Effector memory CD4-positive, alpha-beta T cell (primary cell): ENCODE measurements at places on chromosomes 12 and 14.

GRCh38 chr14:65336191-65336591, 76.3 kb upstream of the FUT8 start:
- no peak for DNase-seq

- no peak for DNase-seq
Measured at GRCh38 chr12:120090206-120090605, 26.3 kb downstream of the RAB35 start.

DNA sequence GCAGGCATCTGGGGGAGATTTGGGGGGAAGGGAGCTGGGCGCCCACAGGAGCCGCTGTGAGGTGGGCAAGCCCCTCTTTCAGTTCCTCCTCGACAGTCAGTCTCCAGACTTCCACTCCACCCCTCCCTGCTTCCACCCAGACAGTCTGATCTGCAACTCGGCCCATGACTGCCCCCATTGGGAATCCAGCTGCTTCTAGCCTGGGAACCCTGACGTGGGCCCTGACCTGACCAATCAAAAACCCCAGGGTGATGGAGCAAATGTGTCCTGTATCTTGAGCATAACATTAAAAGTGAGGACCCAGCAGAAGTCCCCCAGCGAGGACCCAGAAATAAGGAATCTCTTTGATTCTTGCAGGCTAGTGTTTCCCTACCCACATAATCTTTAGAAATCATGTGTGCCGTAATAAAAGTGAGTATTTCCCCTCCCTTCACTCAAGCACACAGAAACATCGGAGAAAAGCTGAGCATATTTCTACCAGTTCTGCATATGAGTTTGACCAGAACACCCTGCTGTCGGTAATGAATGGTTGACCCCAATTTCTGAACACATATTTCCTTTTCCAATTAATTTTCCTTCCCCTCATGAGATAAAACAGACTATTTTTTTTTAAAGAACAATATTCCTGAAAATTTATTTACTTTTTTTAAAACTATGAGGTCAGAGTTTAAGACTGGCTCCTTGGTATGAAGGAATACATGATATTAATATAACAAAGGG, 6.4 kb downstream of the SSH1 start:
- no peak for DNase-seq

- no peak for DNase-seq
Measured at GRCh38 chr12:43733687-43734086, 24.9 kb downstream of the PUS7L start.

DNA sequence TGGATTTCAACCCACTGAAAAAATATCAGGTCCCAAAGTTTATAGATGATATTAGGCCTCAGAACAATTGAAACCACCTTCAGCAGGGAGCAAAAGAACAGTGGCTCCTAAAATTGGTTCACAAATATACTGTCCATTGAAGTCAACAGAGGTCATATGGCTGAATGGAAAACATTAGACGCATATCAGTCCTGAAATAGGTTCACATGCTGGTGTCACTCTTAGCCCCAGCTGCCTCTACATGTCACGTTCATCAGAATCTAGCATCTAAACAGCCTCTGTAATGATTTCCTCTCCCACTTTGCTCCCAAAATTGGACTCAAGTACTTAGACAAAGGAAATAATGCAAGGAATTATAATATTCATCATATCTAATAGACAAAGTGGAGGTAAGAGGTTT, 8.7 kb downstream of the FLRT2 start:
- DNase-seq, result no peak

DNA sequence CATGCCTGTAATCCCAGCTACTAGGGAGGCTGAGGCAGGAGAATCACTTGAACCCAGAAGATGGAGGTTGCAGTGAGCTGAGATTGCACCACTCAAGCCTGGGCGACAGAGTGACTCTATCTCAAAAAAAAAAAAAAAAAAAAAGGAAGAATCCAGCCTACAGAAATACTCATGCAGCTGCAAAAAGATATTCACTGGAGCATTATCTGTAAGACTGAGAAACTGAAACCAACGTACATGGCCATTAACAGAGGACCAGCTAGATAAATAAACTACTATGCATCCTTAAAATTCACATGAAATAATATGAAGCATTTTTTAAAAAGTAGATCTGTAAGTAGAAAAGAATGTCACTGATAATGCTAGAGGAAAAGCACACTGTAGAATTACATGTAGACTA, 3.5 kb downstream of the SLC7A7 start:
- no peak for DNase-seq

DNA sequence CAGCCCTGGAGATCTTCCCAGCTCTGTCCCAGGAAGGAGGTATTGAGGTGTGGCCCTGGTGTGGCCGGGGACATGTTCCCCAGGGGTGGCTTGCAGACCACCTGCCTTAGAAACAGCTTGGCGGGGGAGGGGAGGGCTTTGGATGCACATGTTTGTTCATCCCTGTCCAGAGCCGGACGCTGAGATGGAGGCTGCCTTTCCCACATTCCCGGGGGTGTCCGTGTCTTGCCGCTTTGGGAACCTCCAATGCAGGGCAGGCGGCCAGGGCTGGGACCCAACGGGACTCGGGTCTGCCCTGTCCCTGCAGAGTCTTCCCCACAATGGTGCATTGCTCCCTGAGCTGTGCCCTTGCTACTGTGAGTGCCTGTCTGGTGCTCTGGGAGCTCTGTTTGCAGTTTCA, 319.5 kb upstream of the SFSWAP start:
- DNase-seq, result no peak

DNA sequence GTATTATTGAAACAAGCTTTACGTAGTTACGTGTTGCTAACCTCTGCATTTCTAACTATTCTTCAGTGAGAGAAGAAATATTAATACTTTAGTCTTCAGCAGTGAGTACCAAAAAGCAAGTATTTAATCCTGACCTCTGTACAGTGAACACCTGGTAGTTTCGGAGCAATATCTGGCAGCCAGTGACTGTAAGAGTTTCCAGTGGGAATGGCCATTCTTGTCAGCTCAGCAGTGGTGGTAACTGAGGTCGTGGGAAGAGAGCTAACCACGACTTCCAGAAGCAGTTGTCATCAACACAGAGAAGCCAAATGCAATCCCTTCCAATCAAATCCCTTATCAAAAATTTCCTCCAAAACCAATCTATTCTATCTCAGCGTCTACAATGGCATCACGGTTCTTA, 1500.2 kb upstream of the FLRT2 start:
- DNase-seq, result no peak

DNA sequence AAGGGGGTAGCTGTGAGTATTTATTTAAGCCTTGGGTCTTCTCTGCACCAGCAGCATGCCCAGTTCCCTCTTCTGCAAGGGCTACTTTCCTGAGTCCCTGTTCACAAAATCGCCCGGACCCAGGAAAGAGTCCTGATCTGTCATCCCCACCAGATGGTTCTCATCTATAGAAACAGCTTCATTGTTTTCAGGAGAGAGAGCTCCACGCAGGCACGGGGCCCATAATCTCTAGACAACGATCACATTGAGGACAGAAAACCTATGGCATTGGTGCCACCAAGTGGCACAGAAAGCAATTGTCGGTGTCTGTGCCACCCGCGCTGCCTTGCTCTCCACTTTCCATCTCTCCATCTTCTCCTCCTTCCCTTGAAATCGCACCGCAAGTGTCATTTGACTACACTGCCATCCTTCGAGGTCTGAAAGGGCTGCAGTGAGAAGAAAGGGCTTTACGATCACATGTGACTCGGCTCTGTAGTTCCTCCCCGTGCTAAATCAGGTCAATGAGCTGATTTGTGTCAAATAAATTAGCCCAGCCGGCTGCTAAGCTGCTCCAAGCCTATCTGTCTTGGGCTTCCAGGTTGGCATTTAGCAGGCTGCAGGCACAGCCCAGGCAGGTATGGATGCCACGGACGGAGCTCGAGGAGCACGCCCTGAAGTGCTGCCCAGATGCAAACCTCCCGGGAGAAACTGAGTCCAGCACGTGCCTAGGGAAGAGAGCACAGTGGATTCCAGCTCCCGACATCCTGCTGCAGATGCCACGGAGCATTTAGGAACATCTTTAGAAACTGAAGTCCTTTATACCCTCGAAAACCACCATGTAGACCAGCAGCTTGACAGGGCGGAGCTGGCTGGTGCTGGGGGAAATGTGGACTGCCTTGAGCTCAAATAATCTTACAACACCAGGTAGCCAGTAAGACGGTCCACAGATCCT, 28.8 kb downstream of the SPRING1 start:
- DNase-seq, result peak; percentile 12

DNA sequence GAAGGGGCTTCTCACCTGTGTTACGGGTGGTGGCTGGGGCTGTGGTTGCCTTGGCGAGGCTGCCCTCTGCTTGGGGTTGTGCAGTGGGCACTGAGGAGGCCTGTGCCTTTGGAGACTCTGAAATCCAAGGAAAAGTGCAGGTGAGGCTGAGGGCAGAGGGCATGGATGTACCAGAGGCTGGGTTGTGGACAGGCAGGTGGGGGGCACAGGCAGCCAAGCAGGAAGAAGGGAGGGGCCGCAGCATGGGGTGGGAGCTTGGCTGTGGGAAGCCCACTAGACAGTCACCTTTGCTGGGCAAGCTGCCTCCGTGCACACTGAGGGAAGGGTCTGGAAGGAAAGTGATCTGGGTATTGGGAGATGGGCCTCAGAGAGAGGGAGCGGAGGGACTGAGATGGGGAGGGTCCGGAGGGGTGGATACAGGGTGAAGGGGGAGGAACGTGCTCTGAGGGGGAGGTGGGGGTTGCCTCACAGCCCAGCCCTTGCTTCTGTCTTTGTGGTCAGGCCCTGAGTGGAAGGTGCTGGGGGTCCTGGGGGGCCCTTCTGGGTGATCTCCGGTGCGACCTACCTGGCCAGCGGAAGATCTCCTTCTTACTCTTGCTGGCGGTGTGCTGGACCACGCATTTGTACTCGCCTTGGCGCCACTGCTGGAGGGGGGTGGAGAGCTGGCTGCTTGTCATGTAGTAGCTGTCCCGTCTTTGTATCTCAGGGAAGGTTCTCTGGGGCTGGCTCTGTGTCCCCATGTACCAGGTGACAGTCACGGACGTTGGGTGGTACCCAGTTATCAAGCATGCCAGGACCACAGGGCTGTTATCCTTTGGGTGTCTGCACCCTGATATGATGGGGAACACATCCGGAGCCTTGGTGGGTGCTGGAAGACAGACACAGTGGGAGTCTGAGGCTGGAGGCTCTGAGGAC, 318.7 kb downstream of the TMEM121 start:
- DNase-seq, result no peak
